ENCODE measurements at places on chromosomes 12 and 14.

- H3K27ac ChIP-seq = no peak overlapping the region
- no peaks in the 10 kb centered on the region for H3K36me3 ChIP-seq
- no peak overlapping the region for H3K4me3 ChIP-seq
- no peaks in the 10 kb centered on the region for H3K4me1 ChIP-seq
- DNase-seq = no peak
Observed at GRCh38 chr12:55226523-55226922, 5.7 kb downstream of the OR10A7 start.

GRCh38 chr14:35285168-35286002 lies 6.8 kb upstream of the PSMA6 start:
- H3K4me3 ChIP-seq = peak overlapping the region; percentile 69
- peaks cover 56% of the 10 kb centered on the region for H3K4me1 ChIP-seq
- peak; percentile 19 for DNase-seq
- no peaks in the 10 kb centered on the region for H3K27me3 ChIP-seq
- peaks cover 11% of the 10 kb centered on the region for H3K36me3 ChIP-seq
- peak overlapping the region; percentile 99 for H3K27ac ChIP-seq

- H3K4me3 ChIP-seq = peak overlapping the region; percentile 56
- DNase-seq = no peak
- H3K36me3 ChIP-seq = no peaks in the 10 kb centered on the region
- peaks cover 27% of the 10 kb centered on the region for H3K27me3 ChIP-seq
Observed at GRCh38 chr12:1504304-1504894, 90.0 kb downstream of the FBXL14 start.

- H3K36me3 ChIP-seq = no peaks in the 10 kb centered on the region
- H3K4me1 ChIP-seq = no peaks in the 10 kb centered on the region
- no peaks in the 10 kb centered on the region for H3K27me3 ChIP-seq
- no peak overlapping the region for H3K27ac ChIP-seq
- H3K4me3 ChIP-seq = no peak overlapping the region
Observed at GRCh38 chr12:40819436-40820108, 127.3 kb downstream of the CNTN1 start.

DNA sequence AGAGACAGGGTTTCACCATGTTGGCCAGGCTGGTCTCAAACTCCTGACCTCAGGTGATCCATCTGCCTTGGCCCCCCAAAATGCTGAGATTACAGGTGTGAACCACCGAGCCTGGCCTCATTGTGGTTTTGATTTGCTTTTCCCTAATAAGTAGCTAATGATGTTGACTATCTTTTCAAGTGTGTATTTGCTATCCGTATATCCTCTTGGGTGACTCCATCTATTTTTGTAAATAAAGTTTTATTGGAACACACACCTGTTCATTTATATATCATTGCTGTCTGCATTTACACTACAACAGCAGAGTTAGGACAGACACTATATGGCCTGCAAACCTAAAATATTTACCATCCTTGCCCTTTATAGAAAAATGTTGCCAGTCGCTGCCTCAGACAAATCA lies 13.7 kb upstream of the HRK start:
- no peaks in the 10 kb centered on the region for H3K4me1 ChIP-seq
- no peaks in the 10 kb centered on the region for H3K36me3 ChIP-seq
- H3K27me3 ChIP-seq = peaks cover 10% of the 10 kb centered on the region

DNA sequence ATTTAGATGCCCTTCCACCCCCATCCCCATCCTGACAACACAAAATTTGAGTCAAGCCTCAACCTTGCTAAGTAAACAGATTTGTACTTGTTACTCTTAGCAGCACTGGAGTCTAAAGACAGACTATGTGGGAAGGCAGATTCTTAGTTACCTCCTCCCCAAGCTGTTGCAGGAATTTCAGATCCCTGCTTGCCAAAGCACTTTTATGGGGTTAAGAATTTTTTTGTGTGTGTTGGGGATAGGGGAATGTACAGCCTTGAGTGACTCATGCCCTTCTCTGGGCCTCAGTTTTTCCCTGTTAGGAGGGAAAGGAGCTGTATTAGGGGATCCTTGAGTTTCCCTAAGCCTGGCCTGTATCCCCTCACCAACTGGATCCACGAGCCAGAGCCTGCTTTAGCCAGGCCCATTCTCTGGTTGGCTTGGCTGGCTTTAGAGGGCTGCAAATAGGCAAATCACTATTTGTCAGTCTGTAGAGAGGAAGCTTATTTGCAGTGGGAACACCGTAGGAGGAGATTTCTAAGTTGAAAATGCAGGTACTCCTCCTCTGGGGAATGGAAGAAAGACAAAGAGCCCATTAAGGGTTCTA lies 27.7 kb upstream of the RNU6-8 start:
- no peak for DNase-seq
- H3K36me3 ChIP-seq = no peaks in the 10 kb centered on the region
- H3K27ac ChIP-seq = no peak overlapping the region
- no peak overlapping the region for H3K4me3 ChIP-seq
- peaks cover 5% of the 10 kb centered on the region for H3K4me1 ChIP-seq

GRCh38 chr12:13362260-13362841 lies 165.8 kb downstream of the EMP1 start:
- peaks cover 38% of the 10 kb centered on the region for H3K27me3 ChIP-seq
- no peak overlapping the region for H3K27ac ChIP-seq
- H3K4me3 ChIP-seq = no peak overlapping the region
- H3K36me3 ChIP-seq = no peaks in the 10 kb centered on the region
- H3K4me1 ChIP-seq = no peaks in the 10 kb centered on the region
- peak; percentile 59 for DNase-seq

DNA sequence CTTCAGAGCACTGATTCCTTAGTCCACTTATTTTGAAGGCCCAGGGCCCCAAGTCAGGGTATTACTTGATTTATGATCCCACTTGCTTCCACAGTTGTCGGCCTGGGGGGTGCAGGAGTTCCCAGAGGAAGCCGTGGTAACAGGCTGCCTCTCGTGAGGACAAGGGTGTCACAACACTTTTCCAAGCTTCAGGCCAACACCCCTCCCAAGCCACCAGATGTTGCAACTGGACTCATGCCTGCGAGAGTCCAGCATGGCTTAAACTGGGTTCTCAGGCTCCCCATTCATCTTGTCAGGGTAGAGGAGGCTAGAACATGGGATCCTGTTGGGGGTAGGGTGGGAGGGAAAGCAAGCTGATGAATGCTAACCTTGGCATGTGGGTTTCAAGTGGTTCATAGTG lies 56.1 kb downstream of the BMP4 start:
- H3K4me1 ChIP-seq = no peaks in the 10 kb centered on the region
- H3K36me3 ChIP-seq = no peaks in the 10 kb centered on the region
- H3K4me3 ChIP-seq = no peak overlapping the region
- no peaks in the 10 kb centered on the region for H3K27me3 ChIP-seq
- no peak overlapping the region for H3K27ac ChIP-seq
- DNase-seq = no peak

DNA sequence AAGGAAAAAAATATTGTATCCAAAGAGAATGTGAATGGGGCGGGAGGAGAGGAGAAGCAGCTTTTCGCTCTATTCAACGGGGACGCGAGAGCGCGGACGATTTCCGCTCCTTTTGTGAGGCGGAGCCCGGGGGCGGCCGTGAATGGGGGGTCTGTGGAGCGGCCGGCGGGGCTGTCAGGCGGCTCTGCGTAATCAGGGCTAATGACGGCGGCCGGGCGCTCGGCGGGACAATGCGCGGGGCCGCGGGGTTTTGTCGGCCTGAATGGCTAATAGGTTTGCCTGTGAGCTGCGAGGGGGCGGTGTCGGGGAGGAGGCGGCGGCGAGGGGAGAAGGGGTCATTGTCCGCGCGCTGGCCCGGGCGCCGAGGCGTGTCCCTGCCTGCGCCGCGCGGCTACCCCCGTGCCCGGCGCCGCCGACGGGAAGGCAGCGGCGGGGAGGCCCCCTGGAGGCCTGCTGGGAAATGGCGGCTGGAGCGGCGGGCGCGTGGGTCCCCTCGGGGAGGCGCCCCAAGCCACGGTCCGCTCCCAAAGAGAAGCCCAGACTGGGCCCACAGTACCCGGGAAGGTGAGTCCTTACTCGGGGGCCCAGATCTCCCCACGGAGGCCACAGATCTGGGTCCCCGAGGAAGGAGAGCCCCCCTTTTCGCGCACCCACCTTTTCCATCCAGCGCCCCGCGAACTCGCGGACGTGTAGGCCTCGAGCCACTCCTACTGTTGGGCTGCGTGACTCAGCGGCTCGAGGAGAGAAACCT lies 6.0 kb downstream of the SIX6 start:
- peaks cover 68% of the 10 kb centered on the region for H3K27me3 ChIP-seq
- H3K36me3 ChIP-seq = no peaks in the 10 kb centered on the region
- peak overlapping the region; percentile 42 for H3K4me3 ChIP-seq
- peak; percentile 41 for DNase-seq
- no peak overlapping the region for H3K27ac ChIP-seq

DNA sequence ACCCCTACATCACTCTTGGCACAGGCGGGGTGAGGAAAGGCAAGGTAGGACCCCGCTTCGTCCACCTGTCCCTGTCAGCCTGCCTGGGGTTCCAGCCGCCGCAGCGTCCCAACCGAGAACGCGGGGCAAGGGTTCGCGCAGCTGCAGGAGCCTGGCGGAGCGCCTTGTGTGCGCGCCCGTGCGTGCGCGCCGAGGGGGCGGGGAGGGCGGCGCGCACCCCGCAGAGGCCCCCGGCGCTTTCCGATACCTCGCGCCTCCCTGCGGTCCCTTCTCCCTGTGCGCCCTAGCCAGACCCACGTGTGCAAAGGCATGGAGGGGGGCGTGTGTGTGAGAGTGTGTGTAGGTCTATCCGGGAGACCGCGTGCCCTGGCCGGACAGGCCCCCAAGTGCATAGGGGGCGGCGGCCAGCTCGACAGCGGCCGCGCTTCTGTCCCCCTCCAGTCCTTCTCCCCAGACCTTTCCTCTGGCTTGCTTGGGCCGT lies 122.4 kb downstream of the TSPAN9 start:
- H3K4me3 ChIP-seq = peak overlapping the region; percentile 63
- H3K27me3 ChIP-seq = peaks cover 57% of the 10 kb centered on the region
- H3K36me3 ChIP-seq = no peaks in the 10 kb centered on the region
- DNase-seq = no peak
- H3K27ac ChIP-seq = no peak overlapping the region

- H3K36me3 ChIP-seq = no peaks in the 10 kb centered on the region
- H3K27me3 ChIP-seq = no peaks in the 10 kb centered on the region
- H3K4me3 ChIP-seq = no peak overlapping the region
- H3K4me1 ChIP-seq = peaks cover 25% of the 10 kb centered on the region
- H3K27ac ChIP-seq = no peak overlapping the region
- DNase-seq = peak; percentile 54
Observed at GRCh38 chr14:74945261-74945851, 10.0 kb downstream of the PGF start.

- no peak overlapping the region for H3K4me3 ChIP-seq
- no peak for DNase-seq
- H3K36me3 ChIP-seq = no peaks in the 10 kb centered on the region
Observed at GRCh38 chr12:4762773-4763172, 42.6 kb downstream of the GALNT8 start.

Data from activated naive CD8-positive, alpha-beta T cell treated with anti-CD3 and anti-CD28 coated beads, Interleukin-2, amount 50 U/mL, for 24 hours (primary cell).